T-cell (primary cell): ENCODE measurements at places on chromosomes 1 and 21. TPM values are rescaled to one million over a fixed set of nuclear protein-coding genes. Genes with fewer than 3 reads are reported as not detected.

The CFHR5 gene
- not detected for total RNA-seq

DNA sequence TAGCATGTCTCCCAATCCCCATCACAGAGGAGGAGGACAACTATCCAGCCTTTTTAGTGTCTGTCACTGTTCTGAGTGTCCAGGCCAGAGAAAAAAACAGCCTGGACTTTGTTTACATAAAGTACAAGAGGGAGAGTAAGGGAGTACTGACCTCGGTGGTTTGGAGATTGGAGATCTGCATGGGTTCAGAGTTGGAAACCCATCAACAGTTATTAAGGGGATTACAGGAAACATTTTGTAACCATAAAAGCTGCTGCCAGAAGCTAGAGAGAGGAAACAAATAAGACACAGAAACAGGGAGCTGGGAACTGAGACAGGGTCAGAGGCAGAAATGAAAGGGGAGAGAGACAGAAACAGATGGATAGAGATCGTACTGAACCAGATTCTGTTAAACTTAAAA lies 131.5 kb upstream of the CTTNBP2NL start:
- DNase-seq: no peak

- no peak for DNase-seq
Observed at GRCh38 chr1:169161496-169162194, 55.2 kb downstream of the ATP1B1 start.

GRCh38 chr1:95133687-95134086 lies 16.5 kb downstream of the TLCD4 start:
- no peak for DNase-seq

- DNase-seq: no peak
Observed at GRCh38 chr1:22288593-22289241, 145.8 kb upstream of the WNT4 start.

The IQCC gene
- 2.1 TPM for total RNA-seq

- DNase-seq: no peak
Observed at GRCh38 chr1:56385314-56385713, 194.0 kb downstream of the PLPP3 start.

- peak; percentile 16 for DNase-seq
Observed at GRCh38 chr21:32940079-32941014, 85.4 kb upstream of the OLIG2 start.

- no peak for DNase-seq
Observed at GRCh38 chr1:79945391-79945790, 938.9 kb upstream of the ADGRL4 start.

The CYB5RL gene
- 10.0 TPM for total RNA-seq

DNA sequence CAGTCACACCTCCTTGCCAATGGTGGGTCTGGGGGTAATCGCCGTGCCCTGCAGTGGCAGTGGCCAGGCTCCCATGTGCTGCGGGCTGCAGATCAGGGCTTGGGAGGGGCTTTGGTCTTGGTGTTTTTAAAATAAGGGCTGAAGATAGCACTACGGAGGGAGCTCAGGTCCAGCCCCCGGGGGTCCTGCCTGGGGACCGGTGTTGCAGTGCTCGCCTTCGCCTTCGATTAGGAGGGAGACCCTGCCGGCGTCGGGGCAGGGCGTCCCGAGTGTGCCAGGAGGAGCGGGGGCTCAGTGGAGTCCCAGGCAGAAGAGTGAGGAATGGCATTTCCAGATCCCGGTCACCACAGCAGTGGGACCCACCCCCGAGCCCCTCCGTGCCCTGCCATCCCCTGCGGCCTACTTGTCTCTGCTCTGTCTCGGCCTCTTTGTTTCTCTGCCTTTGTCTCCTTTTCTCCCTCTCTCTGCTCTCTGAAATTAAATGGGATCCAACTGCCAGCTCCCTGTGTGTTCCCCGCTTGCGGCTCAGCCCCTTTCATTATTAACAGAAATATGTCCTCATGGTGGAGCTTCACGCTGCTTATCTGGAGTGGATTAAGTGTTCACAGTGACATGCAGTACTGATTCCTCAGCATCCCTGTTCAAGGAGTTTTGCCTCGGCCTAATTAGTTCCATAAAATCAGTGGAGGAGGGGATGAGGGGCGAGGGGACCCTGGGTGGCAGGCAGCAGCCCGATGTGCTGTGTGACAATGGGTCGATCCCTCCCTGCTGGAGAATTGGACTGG lies 44.4 kb downstream of the DMRTB1 start:
- DNase-seq: no peak

The SPRR5 gene
- total RNA-seq: not detected

- DNase-seq: no peak
Observed at GRCh38 chr1:110508028-110508940, 10.7 kb downstream of the KCNA10 start.

DNA sequence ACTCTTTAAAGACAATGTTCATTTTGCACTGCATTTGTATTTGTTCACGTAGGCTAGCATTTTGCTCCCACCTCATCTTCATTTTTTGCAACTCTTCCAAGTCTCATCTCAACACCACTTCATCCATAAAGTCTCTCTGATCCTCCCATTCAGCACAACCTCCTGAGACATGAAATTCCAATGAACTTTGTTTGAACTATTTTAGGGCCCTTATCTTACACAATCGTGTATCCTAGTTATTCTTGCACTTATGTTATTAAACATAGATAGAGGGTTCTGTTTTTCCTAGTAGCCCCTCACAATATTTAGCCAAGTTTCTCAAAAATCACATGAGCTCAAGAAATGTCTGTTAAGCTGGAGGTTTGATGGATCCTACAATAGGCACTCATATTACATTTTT lies 500.5 kb upstream of the ADAMTS5 start:
- no peak for DNase-seq

- DNase-seq: no peak
Observed at GRCh38 chr1:87129038-87129437, 199.6 kb upstream of the LMO4 start.

GRCh38 chr1:28278763-28279162 lies 19.4 kb downstream of the SESN2 start:
- no peak for DNase-seq

DNA sequence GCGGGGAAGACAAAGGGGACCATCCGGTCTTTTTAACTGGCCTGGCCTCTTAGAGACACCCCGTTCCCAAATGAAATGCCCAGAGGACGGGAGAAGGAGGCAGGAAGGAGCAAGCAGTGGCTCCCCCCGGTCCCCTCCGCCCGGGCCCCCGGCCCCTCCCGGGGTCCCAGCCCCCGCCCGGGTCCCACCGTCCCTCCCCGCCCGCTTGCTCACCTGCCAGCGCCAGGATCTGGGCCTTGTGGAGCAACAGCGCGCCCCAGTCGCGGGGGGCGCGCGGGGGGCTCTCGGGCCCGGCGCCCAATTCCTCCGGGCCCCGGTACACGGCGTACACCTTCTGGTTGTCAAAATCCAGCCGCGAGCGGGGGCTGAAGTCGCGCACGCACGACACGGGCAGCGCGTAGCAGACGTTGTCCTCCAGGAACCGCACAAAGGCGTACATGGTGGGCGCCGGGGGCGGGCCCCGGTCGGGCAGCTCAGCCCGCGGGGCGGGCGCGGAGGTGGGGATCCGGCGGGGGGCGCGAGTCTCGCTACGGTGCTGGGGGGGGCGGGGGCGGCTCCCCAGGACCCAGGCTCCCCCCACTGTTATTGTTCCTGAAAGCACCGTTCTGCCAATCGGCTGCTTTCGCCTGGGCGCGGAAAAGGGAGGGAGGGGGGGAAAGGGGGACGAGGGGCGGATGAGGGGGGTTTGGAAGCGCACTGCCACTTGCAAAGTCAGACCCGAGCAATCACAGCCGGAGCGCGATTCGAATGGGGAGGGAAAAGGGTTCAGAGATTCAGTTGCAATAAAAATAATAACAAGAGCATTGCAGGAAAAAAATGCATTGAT lies at the start of gene BEND5:
Gene BEND5 (minus strand): TSS at position 499 of the 826 bp plus-strand sequence. CDS start 60 bp downstream, at position 439.
- DNase-seq: peak; percentile 63

DNA sequence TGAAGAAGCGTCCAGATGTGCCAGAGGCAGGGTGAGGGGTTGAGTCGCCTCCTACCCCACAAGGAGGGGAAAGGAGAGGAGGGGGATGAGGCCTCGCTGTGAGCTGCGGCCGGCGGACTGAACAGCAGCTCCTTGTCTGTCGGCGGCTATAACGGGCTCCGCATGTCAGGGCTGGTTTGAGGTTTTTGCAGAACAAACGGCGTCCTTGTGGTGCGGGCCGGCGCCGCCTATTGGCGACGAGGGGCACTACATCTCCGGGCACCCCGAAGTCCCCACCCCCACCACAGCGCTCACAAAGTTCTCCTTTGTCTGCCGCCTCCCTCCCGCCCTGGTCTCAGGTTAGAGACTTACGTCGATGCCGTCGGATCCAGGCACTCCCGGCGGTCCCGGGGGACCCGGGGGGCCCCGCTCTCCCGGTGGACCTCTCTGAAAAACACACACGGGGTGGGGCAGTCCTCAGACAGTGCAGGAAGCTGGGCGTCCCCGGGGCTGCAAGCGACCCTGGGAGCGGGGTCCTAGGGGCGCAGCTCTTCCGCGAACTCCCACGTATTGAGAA lies 1.8 kb downstream of the COL9A2 start:
- peak; percentile 82 for DNase-seq

GRCh38 chr1:23452011-23452411 lies 27.5 kb upstream of the TCEA3 start:
- peak; percentile 37 for DNase-seq

GRCh38 chr1:109228167-109228566 lies 14.4 kb downstream of the SARS1 start:
- no peak for DNase-seq

The PLEKHN1 gene
- total RNA-seq: 9.9 TPM

DNA sequence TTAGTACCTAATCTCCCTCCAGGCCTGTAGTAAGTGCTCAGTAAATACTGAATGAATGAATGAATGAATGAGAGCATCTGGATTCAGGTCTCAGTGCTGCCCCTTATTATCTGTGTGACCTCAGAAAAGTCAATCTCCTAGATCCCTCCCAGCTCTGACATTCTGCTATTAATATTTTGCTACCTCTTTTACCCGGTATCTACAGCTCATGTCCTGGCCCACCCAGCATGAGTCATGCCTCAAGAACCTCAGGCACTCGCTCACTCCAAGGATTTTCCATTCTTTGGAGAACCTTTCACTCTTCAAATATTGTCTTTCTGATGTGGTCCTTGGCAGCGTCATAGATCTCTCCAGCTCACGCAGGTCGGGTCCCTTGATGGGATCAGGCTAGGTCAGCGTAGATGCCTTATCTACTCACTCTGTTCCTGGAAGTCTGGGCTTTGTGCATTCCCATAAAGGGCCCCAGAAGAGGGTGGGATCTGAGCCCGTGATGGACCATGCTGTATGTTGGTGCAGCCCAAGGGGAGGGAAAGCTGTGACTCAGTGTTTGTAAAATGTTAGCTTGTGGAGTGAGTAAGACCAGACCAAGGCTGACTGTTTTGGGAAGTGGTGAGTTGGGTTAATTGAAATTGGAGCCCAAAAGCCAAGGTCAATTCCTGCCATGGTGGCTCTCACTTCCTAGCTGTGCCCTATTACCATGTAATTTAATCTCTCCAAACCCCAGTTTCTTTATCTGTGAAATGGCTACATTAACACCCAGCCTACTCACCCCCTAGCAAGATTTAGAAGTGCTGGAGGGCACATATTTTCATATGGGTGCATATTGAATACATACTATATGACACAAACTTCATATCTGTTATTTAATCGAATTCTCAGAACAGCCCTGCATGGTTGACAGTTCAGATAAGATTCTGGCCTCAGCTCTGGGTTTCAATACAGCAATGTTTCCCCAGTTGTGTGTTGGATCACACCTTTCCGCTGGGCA lies 214.1 kb upstream of the USP24 start:
- DNase-seq: no peak

The CD5L gene
- total RNA-seq: not detected

- DNase-seq: no peak
Observed at GRCh38 chr1:186057086-186057485, 318.0 kb downstream of the TPR start.

DNA sequence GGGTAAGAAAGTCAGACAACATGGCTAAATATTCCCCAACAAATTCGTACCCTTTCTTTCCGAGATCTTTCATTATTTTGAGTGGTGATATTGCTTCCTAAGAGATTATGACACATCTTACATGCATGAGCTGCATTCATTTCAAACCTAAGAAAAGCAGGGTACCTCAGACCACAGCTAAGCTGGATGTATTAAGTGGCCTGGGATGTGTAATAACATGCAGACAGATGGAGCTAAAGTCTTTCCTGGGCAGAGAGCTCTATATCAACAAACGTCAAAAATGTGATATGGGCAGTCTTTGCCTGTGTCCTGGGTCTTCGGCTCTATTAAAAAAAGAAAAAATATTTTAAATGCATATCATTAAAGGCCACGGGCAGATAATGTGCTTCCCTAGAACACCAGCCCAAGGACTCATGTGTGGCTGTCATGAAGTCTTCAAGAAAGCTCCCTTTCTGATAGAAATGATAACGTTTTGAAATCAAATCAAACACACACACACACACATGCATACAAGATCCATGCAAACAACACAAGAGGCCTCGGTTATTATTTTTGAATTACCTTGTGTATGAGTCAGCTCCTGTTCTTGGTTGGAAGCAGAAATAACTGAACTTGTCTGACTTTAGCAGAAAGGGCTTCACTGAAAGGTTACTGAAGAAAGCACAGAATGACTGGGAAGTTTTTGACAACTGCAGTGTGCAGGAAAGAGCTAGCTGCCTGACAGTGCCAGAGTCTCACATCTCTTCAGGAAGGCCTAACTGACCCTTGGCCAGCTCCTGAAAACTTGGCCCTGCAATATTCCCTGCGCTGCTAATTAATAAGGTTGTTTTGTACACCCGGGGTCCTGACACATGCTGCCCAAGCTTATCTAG lies 231.2 kb downstream of the DSCAM start:
- no peak for DNase-seq

The C1orf94 gene
- total RNA-seq: not detected

The KCND3 gene
- not detected for total RNA-seq

GRCh38 chr1:160451119-160451858 lies 50.9 kb downstream of the VANGL2 start:
- DNase-seq: no peak

The GNAI3 gene
- total RNA-seq: 6.5 TPM

DNA sequence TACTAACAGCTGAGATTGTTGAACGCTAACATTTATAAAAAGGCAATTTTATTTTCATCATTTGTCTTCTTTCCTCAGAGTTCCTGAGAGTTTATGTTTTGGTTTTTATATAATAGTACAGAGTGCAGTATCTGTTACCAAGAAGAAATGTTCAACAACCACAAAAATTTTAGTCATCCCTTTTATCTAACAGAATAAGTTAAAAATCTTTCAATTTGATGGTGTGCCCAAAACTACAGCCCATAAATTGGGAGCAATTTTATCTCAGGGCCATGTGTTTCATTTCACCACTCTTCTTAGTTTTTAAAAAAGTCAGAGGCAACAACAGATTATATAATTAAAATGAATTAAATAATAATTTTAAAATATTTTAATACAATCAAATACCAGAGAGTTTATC lies 37.1 kb downstream of the NEXN start:
- no peak for DNase-seq

DNA sequence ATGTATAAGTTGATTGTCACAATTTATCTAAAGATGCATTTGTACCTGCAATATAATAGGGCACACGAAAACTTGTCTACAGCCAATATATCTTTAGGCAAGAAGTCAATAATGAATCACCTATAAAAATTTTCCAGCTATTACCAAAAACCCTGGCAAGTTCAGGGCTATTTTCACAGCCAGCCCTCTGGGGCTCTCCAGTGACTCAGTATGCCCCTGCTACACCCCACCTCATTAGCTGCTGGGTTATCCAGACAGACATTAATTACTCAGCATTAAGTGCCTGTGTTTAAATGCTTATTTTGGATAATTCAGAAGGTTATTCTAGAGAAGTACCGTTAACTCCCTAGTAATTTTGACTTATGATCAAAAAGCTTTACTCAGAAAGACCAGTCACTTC lies 220.2 kb downstream of the TBX15 start:
- DNase-seq: no peak

- DNase-seq: no peak
Observed at GRCh38 chr1:21537932-21538630, 28.9 kb downstream of the ALPL start.
